ENCODE measurements at places on chromosomes 7 and 10.

GRCh38 chr7:66504131-66504530 is 124.5 kb upstream of the KCTD7 start:
- DNase-seq, result no peak

- DNase-seq, result peak; percentile 78
These were observed at the start of gene YAE1 for GRCh38 chr7:39566023-39566921. TSS of gene YAE1 (plus strand) at chr7:39566404. CDS start at chr7:39566419, 15 bp downstream.

DNA sequence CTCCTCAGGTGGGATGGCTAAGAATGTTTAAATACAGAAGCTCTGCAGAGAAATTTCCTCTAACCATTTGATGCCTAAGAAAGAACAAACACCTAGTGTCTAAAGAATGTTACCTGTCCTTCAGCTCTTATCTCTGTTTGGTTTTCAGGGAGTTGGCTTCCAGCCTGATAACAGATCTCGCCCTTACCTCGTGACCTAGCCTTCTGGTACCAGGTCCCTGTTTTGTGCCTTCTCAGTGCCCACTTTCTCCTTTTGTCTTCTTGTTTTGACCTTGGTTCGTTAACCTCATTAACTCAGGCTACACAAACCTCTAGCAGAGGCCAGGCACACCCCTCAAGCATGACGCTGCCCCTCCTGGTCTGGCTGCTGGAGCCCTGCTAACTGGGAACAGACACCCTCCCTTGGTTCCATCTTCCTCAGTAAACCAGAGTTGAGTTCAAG is 16.1 kb upstream of the RAB11FIP2 start:
- no peak for DNase-seq

GRCh38 chr10:123562811-123563580 is 103.2 kb upstream of the GPR26 start:
- no peak for DNase-seq

- DNase-seq, result no peak
These were observed 12.1 kb downstream of the SLC16A12 start for GRCh38 chr10:89523274-89523673.

GRCh38 chr7:55524558-55525310 is 47.6 kb downstream of the VOPP1 start:
- no peak for DNase-seq
